A549 treated with AZD2906 at 1 μM for 4 hours (cell line): ENCODE measurements at places on chromosomes 7 and 10. TPM values are rescaled to one million over a fixed set of nuclear protein-coding genes. Genes with fewer than 3 reads are reported as not detected.

The GFRA1 gene
- total RNA-seq, result 8.8 to 10.2 TPM (median 9.7 TPM) in 5 replicates

The RPA3 gene
- 75.8 to 104 TPM (median 95.3 TPM) in 5 replicates for total RNA-seq

The CRHR2 gene
- 0.02 to 0.08 TPM in 2 of 5 replicates, not detected in the others for total RNA-seq

The EN2 gene
- total RNA-seq, result 0.56 to 0.94 TPM (median 0.92 TPM) in 5 replicates

The IMMP2L gene
- 16.0 to 19.5 TPM (median 18.8 TPM) in 5 replicates for total RNA-seq

The PHKG1 gene
- 0.31 to 0.66 TPM (median 0.54 TPM) in 5 replicates for total RNA-seq

The ING3 gene
- 4.8 to 5.4 TPM (median 5.2 TPM) in 5 replicates for total RNA-seq

The PDE6C gene
- total RNA-seq, result not detected in 5 replicates

The OR13A1 gene
- 0.06 TPM in 1 of 5 replicates, not detected in the others for total RNA-seq

The H2BK1 gene
- total RNA-seq, result not detected in 5 replicates

The SMURF1 gene
- 18.7 to 23.6 TPM (median 20.8 TPM) in 5 replicates for total RNA-seq

The ZNF394 gene
- total RNA-seq, result 15.9 to 18.4 TPM (median 17.9 TPM) in 5 replicates

The PAPOLB gene
- not detected in 5 replicates for total RNA-seq

The OR6V1 gene
- not detected in 5 replicates for total RNA-seq

The NEURL1 gene
- total RNA-seq, result 0.49 to 0.97 TPM (median 0.55 TPM) in 5 replicates

The ZNF775 gene
- 4.4 to 7.3 TPM (median 6.4 TPM) in 5 replicates for total RNA-seq

The ZC3HAV1L gene
- total RNA-seq, result 4.0 to 8.5 TPM (median 6.5 TPM) in 5 replicates

The LBX1 gene
- total RNA-seq, result not detected in 5 replicates

The STEAP2 gene
- 3.0 to 4.2 TPM (median 3.9 TPM) in 5 replicates for total RNA-seq

The C7orf57 gene
- 0.29 to 0.35 TPM (median 0.33 TPM) in 5 replicates for total RNA-seq

The BEND7 gene
- total RNA-seq, result 8.4 to 10.4 TPM (median 10.0 TPM) in 5 replicates

The SIRT1 gene
- 14.8 to 19.0 TPM (median 15.7 TPM) in 5 replicates for total RNA-seq

The TMEM176B gene
- 0.06 to 0.17 TPM (median 0.14 TPM) in 3 of 5 replicates, not detected in the others for total RNA-seq

The HOXA4 gene
- total RNA-seq, result 1.6 to 1.9 TPM (median 1.8 TPM) in 5 replicates

The EPO gene
- total RNA-seq, result 0.09 TPM in 1 of 5 replicates, not detected in the others

The ZDHHC6 gene
- total RNA-seq, result 25.7 to 29.3 TPM (median 28.5 TPM) in 5 replicates

The LOXL4 gene
- total RNA-seq, result 1.4 to 1.6 TPM (median 1.5 TPM) in 5 replicates

The PODXL gene
- 31.8 to 47.5 TPM (median 42.1 TPM) in 5 replicates for total RNA-seq
